ENCODE measurements at places on chromosomes 2 and 18.

- DNase-seq = no peak
Measured at GRCh38 chr18:45221363-45221762, 393.9 kb upstream of the SLC14A2 start.

DNA sequence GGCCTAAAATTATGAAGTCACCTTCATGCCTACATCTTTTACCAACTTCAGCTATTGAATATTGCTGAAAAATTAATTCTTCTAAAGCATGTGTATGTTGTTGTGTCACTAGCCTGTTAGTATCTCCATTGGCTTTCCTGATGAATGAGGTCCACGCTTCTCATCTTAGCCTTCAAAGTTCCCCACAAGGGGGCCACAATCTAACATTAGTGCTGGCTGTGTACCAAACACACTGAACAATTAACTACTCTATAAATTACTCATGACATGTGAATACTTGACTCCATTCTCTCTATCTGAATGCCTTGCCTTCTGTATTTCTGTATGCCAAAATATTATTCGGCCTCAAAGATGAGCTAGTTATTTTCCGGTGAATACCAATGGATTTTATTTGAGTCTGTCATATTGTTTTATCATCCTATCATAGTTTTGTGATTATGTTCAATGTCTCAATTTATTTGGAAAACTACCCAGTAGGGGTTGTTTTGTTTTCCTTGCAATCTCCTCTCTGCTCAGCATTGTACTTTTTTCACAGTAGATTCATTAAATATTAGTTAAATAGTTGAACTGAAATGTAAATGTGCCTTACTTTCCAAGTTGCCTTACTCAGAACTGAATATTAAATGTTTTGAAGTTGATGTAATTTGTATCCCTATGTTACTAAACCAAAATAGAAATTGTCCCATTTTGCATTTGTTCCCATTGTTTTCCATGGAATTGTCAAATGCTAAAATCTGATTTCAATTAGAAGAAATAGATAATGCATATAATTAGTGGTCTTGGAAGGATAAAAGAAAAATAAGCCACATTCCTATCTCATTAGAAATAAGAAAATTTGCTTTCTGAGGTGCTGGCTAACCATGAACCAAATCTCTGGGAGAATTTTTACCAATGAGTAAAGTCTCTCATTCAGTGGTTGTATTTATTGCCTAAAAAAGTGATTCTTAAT is 208.4 kb upstream of the COL3A1 start:
- DNase-seq = peak; percentile 29

- DNase-seq = no peak
Measured at GRCh38 chr2:28403370-28403956, 10.8 kb downstream of the FOSL2 start.

- no peak for DNase-seq
Measured at GRCh38 chr2:195363496-195363895, 293.5 kb upstream of the SLC39A10 start.

- DNase-seq = no peak
Measured at GRCh38 chr2:23491591-23492336, 106.8 kb downstream of the KLHL29 start.

- no peak for DNase-seq
Measured at GRCh38 chr2:141498561-141498960, 632.3 kb downstream of the LRP1B start.

DNA sequence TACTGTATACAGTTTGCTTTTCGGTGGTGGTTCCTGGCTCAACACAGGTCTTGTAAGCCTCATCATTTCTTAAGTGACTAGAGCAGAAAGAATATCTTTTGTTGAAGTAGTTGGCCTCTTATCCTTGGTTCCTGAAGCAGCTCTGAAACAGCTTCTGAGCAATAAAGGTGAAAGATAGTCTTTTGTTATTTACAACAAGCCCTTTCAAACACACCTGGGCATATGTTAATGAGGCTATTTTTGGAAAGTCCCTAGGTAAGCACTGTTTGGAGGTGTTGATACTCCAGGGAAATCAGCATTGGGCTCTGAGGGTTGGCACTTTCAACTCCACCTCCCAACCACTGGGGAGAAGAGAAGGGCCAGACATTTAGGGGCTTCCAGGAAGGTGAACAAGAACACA is 211.0 kb downstream of the MCFD2 start:
- no peak for DNase-seq

- DNase-seq = peak; percentile 10
Measured at GRCh38 chr2:217835931-217836891, 166.6 kb downstream of the TNS1 start.

DNA sequence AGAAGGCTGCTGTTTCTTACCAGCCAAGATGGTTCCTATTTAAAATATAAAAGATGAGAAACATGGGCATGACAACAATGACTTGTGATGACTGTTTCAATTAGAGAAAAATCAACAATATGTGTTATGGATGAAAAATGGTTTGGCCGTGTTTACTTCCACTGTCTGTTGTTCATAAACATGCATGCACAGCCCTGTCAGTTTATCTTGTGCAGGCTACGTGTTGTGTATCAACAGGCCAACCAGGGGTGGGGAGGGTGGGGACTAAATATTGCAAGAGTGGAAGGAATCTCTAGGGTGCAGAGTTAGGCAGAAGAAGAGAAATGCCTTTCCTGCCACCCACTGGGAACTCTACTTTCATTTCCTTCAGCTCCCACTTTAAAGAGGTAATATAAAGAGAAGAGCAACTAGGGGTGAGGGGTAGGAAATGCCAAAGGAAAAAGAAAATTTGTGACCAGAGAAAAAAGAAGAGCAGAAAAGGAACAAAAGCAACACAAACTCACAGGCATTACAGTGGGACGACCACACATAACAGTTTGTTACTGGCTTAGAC is 116.8 kb upstream of the MEIS1 start:
- DNase-seq = peak; percentile 35
